ENCODE measurements at places on chromosomes 2 and 18.

- DNase-seq = no peak
Measured at GRCh38 chr2:117514371-117514770, 300.1 kb upstream of the DDX18 start.

- peak; percentile 63 for DNase-seq
Measured at GRCh38 chr2:136118819-136119716, 1.1 kb upstream of the CXCR4 start.

DNA sequence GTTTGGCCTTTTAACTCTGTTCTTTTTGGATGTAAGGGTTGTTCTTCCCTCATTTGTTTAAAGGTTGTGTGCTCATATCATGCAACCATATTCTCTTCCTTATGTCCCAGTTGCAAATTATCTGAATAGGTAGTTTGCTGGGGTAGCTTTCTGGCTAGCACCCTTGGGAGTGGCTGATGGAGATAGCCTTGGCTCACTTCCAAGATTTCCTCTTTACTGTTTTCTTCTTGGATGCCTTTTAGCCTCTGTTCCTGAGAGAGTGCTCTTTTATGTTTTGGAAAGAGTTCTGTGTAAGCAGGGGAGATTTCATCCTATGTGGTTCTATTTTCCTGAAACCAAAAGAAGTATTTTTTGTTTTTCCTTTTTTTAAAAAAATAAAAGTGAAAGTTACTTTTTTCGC lies 25.4 kb downstream of the USP14 start:
- DNase-seq = no peak

DNA sequence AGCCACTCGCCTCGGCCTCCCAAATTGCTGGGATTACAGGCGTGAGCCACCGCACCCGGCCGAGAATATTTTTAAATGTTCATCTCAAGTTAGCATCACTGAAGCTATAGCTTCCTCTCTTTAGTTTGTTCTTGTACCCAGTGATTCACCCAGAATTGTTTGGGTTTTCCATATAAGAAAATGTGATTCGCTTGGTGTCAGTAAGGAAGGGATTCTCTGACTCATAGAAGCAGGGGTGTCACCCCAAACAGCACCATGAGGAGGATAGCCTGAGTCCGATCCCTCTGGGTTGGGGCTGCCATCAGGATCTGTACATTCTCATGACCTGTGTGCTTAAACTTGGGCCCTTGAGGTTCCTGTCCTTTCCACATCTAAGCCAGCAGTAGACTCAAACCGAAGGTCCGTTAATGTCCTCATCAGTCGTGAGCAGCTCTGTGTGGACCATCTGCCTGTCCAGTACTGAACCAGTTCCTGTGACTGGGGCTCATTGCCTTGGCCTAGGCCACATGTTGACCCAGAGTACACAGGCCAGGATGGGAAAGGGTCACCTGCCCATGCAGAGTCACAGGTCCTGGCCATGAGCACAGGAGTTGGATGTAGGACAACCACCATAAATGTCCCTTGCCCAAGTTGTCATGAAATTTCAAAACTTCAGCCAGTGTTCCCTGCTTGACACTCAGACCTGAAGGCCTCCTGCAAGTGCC lies 311.9 kb downstream of the GBX2 start:
- no peak for DNase-seq

- DNase-seq = no peak
Measured at GRCh38 chr18:7987284-7987976, 420.3 kb downstream of the PTPRM start.

DNA sequence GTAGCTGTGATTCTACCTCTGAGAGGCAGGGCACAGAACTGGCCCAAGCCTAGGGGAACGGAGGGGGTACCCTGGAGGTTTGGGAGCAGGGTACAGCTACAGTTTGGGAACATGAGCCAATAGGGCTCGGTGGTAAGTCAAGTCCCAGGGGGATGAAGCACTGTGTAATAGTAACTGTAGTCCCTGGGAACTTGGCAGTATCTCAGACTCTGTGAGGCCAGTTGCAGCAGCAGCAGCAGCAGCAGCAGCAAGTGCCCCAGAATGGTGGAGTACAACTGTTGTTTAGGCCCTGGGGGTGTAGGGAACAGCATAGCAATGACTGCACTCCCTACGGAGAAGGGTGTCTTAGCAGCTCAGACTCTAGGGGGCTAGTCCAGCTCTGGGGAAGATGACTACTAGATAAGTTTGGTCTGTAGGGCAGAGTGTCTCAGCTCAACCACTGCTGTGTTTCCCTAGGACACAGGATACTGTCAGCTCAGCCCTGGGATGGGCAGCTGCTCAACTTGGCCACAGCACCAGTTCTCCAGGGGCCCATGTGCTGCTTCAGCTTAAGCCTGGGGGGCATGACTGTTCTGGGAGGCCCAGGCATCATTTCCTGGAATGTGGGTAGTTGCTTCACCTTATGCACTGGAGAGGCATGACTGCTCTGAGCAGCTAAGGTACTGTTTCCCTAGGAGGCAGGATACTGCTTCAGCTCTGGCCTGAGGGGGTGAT lies 20.5 kb downstream of the CARF start:
- no peak for DNase-seq

DNA sequence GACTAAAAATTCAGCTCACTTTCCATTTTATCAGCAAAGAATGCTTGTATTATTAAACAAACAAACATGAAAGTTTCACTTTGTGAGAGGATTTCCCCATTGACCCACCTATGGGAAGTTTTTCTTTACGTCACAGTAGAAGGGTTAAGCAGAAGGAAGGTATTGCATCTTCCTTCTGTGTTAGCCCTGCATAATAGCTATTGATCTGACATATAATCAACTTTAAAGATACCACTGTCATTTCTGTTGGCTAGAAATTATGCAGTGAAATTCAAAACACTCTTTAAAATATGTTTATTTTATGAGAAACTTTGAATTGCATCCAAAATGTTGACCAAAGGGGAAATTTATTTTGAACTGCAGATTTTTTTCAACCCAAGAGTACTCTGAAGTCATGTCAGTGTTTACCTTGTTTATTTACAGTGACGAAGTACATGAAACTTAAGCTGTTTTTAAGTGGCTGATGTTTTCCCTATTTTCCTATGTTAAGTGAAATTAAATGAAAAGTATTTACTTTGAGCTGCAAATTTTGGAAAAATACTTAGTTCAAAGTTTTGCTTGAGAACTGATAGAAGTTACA lies 566.4 kb downstream of the ZEB2 start:
- DNase-seq = no peak

All from activated CD4-positive, alpha-beta T cell treated with anti-CD3 and anti-CD28 coated beads for 1 hour (primary cell).